NCI-H510A treated with DMSO at 0.1 percent for 48 hours (cell line): ENCODE measurements at places on chromosomes 11 and 22.

DNA sequence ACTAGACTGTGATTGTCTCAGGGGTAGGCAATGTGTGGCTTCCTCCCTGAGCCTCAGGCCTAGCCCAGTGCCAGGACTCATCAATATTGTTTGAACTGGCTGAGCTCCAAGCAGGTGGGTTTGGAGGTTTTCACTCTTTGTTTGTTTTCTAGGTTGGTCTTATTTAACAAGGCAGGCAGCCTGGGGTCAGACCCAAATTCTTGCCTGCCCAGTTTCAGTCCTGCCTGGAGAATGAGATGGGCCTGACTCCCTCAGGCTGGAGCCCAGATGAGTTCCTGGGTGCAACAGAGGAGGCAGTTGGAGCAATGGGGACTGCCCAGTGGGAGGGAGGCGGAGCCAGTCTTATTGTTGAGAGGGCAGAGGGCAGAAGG, 28.3 kb upstream of the TP53I11 start:
- peak; percentile 57 for DNase-seq

GRCh38 chr22:44449683-44450425, 48.2 kb downstream of the RTL6 start:
- no peak for DNase-seq

DNA sequence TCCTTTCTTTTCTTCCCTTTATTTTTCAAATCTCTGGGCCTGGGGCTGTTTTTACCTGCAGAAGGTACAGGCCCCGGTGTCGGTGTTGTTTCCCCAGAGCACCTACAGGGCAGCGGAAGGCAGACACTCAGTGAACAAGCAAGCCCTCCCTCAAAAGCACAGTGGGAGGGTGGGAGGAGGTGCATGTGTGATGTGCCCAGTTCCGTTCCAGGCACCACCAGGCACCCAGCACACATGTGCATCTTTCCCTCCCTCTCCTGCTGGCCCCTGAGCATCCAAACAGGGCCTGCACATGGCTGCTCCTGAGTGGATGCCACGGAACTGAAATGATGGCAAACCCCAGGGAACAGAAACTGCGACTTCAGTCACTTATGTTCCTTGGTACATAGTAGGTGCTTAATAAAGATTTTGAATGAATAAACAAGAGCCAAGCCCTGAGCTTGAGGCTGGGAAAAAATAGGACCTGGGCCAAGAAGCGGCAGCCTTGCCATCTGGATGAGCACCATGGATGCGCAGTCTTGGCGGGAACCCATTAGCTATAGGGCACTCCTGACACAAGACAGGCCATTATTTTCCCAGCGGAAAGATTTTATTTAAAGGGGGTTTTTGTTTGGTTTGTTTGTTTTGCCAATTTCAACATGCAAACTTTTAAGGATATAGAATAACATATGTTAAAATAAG, 47.8 kb downstream of the ARRB1 start:
- no peak for DNase-seq

DNA sequence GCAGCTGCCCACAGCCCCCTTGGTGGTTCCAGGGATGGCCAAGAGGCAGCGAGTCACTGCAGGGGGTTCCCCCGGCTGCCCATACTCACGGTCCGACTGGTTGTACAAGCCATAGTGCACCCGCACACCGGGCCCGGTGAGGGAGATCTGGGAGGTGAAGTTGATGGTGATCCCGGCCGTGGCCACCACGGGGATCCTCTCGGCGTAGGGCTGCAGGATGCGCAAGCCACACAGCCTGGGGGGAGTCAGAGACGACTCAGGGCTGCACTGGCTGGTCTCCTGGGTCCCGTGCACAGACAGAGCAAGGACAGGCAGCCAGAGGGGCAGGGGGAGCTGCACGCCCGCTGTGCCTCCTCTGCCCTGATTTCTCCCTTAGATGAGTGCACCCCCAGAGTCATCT, 23.5 kb downstream of the KCTD17 start:
- DNase-seq, result no peak

DNA sequence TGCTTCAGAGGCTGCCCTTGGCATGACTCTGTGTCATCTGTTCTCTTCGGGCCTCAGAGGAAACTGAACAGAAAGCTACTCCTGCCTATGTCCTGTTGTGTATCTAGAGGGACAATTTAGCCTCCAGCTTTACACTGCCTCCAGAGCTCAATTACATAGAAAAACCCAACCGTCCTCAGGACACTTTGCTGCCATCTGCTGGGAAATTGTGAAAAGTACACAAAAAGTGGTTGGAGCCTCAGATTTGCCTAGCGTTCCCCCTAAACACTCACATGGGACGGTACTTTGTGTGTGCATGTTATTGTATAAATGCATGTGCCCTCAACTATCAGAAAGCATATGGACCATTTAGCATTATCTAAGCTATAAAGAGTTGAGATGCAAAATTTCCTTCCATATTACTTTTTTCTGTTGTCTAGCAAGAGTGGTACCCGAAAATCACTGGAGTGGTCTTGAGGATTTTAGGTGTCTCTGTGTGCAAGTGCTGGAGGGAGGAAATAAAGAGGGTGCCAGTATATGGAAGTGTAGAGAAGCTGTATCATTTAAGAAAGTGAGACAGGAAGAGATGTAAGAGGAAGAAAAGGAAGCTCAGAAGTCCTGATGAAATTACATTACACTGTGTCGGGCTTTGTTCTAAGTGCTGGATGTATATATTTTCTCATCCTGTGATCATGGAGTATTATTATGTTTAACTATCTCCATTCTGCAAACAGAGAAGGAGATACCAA, 8.7 kb upstream of the MS4A4E start:
- DNase-seq, result no peak

GRCh38 chr11:128488471-128488870, 98.9 kb downstream of the ETS1 start:
- no peak for DNase-seq

DNA sequence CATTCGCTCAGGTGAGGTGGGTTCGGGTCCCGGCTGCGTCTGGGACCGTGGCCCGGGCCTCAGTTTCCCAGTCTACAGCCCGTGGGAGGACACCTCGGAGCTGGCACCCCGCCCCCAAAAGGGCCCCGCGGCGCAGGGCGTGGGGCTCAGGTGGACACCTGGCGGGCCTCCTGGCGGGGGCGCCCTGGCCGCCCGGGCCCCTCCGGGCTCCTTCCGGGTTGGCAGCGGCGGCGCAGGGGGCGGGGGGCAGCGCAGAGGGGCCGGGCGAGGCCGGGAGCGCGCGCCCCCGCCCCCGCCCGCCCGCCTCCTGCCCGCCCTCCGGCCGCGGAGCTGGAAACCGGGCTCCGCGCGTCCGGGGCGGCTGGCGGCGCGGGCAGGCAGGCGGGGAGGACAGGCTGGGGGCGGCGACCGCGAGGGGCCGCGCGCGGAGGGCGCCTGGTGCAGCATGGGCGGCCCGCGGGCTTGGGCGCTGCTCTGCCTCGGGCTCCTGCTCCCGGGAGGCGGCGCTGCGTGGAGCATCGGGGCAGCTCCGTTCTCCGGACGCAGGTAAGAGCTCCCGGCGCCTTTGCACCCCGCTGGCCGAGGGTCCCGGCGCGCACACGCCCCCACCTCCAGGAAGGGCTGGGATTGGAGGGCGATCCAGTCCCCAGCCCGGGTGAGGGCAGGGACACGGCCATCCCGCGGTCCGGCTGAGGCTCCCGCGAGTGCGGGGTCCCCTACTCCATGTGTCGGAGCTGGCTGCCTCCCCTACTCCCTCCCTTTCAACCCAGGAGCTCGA, at the start of gene EMID1:
Gene EMID1, plus strand, starts transcription at position 303 of the 778 bp plus-strand sequence. Its CDS starts 143 bp downstream, at position 446.
- DNase-seq, result peak; percentile 13

GRCh38 chr11:107996006-107996776, 12.5 kb upstream of the CUL5 start:
- DNase-seq, result no peak

- DNase-seq, result no peak
Observed at GRCh38 chr11:2521733-2522630, 77.2 kb downstream of the KCNQ1 start.

DNA sequence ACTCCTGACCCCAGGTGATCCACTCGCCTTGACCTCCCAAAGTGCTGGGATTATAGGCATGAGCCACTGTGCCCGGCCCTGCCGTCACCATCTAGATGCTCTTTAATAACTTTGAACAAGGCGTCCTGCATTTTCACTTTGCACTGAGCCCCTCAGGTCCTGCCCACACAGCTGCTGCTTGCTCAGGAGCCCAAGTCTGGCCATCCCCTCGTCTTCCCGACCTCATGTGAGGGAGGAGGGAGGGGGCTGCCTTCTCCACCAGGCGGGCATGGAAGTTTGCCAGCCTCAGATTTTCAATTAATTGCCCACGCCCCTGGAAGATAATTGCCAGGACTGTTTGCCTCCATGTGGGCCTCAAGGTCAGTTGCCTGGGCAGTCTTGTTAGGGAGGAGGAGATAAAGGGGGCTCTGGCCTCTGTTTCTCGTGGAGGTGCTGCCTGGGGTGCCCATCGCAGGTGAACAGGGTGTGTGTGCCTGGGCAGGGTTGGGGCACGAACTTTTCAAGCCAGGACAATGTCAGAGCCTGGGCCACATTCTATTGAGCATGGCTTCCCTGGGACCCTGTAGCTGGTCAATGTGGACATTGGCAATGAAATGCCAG, 27.9 kb upstream of the MYEOV start:
- no peak for DNase-seq

DNA sequence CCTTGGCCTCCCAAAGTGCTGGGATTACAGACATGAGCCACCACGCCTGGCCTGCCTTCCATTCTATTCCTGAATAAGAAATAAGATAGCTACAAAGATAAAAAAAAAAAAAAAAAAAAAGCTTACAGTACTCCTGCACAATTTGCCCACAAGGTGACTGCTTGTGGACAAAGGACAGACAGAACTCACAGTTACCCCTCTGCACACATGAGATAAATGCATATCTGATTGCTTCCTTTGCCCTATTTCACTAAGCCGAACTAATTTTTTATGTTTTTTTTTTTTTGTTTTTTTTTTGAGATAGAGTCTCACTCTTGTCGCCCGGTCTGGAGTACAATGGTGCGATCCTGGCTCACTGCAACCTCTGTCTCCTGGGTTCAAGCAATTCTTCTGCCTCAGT, 23.6 kb upstream of the HSPA8 start:
- DNase-seq, result no peak

GRCh38 chr11:100760744-100761143, 73.7 kb downstream of the ARHGAP42 start:
- no peak for DNase-seq

- no peak for DNase-seq
Observed at GRCh38 chr22:45897736-45898135, 79.2 kb downstream of the WNT7B start.

GRCh38 chr11:65170058-65170534, at the start of gene SPDYC:
Gene SPDYC (plus strand): TSS chr11:65170233. CDS start chr11:65171358, 1,125 bp downstream.
- DNase-seq, result no peak
